Activated naive CD8-positive, alpha-beta T cell treated with anti-CD3 and anti-CD28 coated beads, Interleukin-2, amount 10 ng/mL, durations not matched to agents 7 days and 5 days (primary cell): ENCODE measurements at places on chromosomes 13 and 19.

GRCh38 chr13:25192052-25192451 is 20.0 kb upstream of the AMER2 start:
- no peak for DNase-seq

DNA sequence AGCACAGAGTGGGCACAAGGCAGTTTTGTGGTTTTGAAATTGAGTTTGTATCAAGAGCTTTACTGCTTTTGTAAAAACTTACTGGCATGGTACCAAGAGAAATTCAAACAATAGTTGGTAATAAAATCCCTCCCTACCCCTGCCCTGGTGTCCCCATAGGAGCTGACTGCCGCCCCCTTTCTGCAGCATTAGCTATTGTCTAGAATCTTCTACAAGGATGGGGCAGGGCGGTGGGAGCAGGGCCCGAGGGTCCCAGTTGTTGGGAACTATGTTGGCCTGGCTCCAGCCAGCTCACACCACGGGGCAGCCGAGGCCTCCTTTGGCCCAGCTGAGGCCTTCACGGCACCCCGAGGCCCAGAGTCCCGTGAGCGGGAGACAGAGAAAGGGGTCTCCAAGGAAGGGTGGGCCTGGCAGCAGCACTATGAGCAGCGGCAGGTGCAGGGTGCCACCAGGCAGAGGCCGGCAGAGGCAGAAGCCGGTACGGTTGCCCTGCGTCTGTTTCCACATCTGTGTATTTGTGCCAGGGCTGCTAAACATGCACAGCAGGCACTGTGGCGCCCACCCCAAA is 57.9 kb downstream of the KDM4B start:
- no peak for DNase-seq

GRCh38 chr19:6242677-6243076 is 37.1 kb downstream of the MLLT1 start:
- no peak for DNase-seq

DNA sequence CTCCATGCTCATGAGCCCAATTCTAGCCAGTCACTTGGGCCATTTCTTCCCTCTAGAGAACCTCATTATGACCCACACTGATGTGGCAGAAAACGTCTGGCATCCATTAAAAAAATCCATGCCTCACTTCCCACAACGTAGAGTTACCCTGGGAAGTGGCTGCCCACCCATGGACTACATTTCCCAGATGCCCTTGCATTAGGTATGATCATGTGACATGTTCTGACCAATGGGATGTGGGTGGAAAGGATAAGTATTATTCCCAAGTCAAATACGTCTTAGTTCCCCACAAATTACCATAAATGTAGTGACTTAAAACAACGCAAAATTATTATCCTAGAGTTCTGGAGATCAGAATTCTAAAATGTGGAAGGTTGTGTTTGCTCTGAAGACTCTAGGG is 47.9 kb upstream of the ZNRF4 start:
- no peak for DNase-seq

- no peak for DNase-seq
Measured at GRCh38 chr19:45816236-45817009, 1.3 kb upstream of the RSPH6A start.

DNA sequence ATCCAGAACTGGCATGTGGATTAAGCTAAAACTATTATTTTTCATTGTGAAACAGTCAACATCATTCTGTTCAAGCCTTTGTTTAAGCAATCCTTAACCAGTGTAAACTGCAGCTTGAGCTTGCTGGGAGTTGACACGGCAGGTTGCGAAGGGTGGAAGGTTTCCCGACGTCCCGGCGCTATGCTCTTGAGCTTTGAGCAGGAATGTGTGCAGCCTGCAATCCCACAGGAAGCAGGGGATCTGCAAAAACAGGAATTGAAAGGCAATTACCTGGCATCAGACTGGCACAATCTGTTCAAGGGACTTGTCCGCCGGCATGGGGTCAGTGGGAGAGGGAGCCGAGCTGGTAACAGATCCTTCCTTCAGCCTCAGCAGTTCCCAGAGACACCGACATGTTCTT is 586.7 kb upstream of the SGCG start:
- DNase-seq: no peak
